ENCODE measurements at places on chromosomes 2 and 18. TPM values are rescaled to one million over a fixed set of nuclear protein-coding genes. Genes with fewer than 3 reads are reported as not detected.

GRCh38 chr2:2572393-2573204 lies 241.5 kb upstream of the MYT1L start:
- peak; percentile 37 for DNase-seq

PPIL3 gene
- 16.3 TPM for total RNA-seq

DNA sequence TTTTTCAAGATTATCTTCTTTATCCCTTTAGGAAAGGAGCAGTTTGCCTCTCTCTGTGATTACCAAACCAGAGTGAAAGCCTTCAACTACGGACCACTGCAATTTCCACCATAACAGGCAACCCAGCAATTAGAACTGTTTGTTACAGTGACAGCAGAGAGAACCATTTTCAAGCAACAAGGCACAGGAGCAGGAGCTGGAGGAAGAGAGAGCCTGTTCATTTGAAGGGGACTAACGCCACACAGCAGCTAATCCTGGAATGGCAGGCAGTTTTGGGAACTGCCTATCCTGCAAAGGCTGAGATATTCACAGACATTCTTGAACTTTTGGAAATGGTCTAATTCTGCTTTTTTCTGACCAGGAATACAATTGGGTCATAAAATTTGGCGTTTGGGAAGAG lies 1541.9 kb upstream of the PIK3C3 start:
- DNase-seq, result no peak

VPS4B gene
- total RNA-seq, result 25.7 TPM

- no peak for DNase-seq
Observed at GRCh38 chr2:62340994-62341484, 145.1 kb downstream of the B3GNT2 start.

L3MBTL4 gene
- total RNA-seq, result 2.9 TPM

GREB1 gene
- 11.0 TPM for total RNA-seq

DNA sequence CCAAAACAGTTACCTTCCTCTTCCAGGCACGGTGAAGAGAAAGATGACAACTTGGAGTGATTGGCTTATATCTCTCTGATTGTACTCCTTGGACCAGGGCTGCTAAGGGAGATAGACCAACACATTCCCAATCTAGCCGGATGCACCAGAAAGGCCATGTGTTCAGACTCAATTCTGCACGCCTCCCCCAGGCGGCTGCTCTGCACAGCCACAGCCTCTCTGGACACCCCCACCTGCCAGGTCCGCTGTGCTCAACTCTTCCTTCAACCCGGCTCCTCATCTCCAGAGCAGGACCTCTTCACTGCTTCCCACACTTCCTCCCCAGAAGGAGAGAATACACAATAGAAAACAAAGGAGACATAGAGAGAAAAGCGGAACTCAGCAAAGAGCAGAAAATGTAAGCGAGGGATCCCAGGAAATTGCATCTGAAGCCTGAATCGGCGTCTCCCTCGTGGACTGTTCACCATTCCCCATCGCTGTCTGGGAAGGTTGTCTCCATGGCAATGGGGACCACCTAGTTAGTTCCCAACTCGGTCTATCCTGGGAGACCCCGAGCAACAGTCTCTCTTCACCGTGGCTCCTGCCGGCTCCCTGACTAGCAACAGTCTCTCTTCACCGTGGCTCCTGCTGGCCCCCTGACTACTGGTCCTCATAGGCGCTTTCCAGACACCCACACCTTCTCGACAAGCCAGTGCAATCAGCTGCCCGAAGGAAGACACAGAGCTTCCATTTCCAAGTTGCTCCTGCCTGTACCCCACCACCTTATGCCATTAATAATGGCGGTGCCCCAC lies 361.7 kb upstream of the MYT1L start:
- DNase-seq, result no peak

- no peak for DNase-seq
Observed at GRCh38 chr18:42413870-42414269, 458.8 kb downstream of the PIK3C3 start.

DNA sequence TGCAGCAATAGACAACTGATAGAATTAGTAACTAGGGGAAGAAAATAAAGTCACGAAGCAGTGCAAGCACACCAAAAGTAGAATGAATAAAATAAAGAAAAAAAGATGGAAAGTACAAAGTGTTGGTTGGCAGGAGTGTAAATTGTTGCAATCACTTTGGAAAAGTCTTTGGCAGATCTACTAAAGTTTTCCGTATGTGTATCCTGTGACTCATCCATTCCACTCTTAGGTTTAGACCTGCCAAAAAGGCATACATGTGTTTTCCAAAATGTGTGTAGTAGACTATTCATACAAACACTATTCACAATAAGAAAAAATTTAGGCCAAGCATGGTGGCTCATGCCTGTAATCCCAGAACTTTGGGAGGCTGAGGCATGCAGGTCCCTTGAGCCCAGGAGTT lies 282.1 kb upstream of the FSIP2 start:
- DNase-seq, result no peak

SEMA4F gene
- total RNA-seq, result 5.2 TPM

DNA sequence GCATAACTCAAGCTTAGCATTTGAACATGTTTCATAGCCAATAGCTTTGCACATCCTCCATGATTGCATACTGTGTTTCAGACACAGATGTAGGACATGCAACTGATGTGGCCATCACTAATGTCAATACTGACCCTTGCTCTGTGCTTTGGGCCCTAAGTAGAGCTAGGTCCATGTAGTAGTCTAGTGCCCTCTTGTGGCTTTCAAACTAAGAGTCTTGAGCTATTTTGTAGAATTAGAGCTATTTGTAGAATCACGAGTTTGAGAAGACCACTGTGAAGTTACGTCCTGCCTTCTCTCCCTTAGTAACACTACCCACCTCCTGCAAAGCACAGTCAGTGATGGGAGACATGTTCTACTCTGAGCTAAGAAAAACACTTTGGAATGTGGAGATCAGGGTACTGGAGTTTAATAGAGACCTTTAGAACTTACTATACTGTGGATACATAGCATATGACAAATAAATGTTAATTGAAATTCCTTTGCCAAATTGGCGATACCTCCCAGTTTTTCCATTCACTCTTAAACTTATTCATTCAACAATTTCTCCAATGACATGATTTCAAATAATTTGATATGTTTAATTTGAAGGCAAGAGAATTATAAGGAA lies 306.5 kb upstream of the TNP1 start:
- DNase-seq, result peak; percentile 26

DNA sequence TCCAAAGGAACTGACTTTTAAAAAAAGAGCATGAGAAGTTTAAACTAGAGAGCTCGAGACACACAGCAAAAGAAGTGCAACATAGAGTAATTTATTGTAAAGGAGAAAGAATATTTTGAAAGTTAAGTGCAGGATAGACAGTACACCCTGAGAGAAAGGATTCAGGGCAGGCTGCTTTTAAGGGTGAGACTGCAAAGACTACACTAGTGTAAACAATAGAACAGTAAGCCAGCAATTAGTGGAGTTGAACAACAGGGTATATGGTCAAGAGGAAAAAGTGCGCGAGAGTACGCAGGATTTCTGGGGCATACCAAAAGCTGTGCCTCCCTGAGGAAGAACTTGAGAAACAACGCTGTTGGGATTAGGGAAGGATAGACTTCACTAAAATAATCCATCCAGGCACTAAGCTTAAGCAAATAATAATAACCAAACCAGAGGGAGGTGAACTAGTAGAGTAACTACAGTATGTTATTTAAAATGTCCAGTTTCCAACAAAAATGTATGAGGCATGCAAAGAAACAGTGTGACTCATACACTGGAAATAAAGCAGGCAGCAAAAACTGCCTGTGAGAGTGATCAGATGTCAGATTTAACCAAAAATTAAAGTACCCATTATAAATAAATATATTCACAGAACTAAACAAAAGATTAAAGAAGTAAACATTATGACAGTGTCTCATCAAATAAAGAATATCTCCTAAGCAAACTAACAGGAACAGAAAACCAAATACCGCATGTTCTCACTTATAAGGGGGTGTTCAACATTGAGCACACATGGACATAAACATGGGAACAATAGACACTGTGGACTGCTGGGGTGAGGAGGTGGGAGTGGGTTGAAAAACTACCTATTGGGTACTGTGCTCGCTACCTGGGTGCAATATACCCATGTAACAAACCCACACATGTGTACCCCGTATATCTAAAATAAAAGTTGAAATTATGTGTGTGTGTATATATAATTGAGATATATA lies 40.5 kb upstream of the EMILIN2 start:
- DNase-seq, result no peak

CPO gene
- 0.83 TPM for total RNA-seq

DNA sequence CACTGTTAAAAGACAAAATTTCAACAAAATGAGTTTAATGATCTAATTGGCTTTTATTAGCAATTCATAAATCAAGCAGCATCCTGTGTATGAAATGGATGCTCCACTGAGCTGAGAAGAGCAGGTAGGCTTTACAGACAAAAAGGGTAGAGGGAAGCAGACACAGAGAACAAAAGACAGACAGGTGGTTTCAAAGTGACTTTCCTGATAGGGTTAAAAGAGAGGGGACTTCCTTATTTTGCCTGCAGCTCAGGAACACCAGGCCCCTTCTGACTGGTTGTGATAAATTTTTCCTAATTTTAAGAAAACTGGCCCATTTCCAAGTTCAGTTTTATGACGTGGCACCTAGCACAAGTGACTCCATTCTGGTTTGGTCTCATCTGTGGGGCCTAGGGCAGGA lies 11.9 kb downstream of the TEX51 start:
- DNase-seq, result no peak

CFC1 gene
- total RNA-seq, result not detected

GRCh38 chr2:40440835-40441234 lies 11.1 kb downstream of the SLC8A1 start:
- no peak for DNase-seq

PLEK gene
- 5.8 TPM for total RNA-seq

DNA sequence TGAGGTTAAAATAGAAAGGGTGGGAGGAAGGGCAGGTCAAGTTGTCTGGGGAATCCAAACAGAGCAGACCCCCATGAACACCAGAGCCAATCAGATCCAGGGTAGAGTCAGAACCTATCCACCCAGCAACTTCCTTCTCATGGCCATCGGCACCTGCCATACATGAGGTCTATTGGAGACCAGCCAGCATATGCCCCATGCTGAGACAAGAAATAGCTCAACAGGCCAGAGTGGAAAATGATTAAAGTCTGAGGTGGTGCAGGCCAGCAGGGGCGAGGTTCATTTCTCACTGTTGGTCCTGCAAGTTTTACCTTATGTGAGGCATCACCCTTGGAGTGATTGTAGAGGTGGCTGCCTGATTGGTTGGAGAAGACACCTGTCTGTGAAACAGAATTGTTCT lies 89.2 kb downstream of the LONRF2 start:
- DNase-seq, result no peak

IGFBP2 gene
- 188 TPM for total RNA-seq

DNA sequence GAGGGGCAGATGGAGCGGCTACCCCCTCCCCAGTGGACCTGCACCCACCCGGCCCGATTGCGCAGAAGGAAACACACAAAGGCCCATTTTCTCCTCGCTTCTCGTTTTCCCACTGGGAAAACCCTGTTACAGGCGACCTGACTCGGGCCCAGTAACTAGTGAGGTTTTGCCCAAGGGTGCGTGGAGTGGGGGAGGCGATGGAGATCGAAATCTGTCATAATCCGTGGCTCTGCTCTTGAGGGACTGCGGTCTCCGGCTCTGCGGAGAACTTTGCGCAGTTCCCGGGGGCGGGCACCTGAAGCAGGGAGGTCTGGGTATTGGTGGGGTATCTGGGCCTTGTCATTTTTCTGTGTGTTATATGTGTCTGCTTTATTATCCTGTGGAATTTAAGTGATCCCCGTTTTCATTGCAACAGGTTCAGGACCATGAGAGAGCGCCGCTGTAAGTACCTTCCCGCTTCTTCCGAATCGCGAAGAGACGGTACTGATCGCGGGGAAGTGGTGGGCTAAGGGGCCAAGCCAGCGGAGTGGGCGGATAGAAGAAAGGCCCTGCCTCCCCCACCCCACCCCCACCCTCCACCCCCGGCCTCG lies 4.0 kb upstream of the HOXD4 start:
- no peak for DNase-seq

Measured in esophagus muscularis mucosa (tissue), 4 donors.